ENCODE measurements at places on chromosomes 6 and 20. TPM values are rescaled to one million over a fixed set of nuclear protein-coding genes. Genes with fewer than 3 reads are reported as not detected.

Gene BRD2
- total RNA-seq: 155 TPM

Gene ANKRD66
- total RNA-seq: not detected

Gene DPPA5
- total RNA-seq: not detected

Gene ADGRF5
- total RNA-seq: 283 TPM

Gene HLA-DRB1
- total RNA-seq: 335 TPM

Gene OTOR
- not detected for total RNA-seq

DNA sequence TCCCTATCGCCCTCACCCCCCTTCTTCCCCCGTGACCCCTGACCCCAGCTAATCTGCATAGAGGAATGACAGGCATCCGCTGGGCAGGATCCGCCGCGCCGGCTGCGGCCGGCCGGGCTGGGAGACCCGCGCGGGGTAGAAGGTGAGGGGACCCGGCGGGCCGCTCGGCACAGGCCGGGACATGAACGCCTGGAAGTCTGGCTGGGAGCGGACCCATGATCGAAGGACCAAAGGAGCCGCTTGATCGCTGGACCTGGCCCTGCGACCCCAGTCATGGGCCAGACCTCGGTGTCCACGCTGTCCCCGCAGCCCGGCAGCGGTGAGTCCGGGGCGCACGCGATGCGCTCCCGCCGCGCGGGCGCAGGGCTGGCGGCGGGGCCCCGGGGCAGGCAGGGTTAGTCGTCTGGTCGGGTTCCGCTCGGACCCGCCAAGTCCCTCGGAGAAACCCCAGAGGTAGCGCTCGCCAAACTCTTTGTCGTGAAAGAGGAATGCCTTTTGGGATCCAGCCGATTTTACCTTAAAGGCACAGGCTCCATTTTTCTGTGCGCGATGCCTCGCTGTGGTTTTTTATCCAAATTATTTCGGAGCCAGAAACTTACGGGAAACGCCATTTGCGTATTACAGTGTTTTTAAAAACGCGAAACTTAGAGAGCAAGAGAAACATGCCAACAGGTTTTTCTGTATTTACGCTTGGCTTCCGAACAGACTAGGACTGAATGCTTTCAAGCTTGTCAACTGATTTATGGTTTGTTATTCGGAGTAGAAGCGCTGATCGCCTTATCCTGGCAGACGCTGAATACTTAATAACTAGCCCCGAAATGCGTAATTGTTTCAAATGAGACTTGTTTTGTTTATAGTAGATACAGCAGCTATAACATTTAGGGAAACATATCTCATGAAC is at the start of gene PHACTR2:
Gene PHACTR2, plus strand, starts transcription at position 75 of the 901 bp plus-strand sequence. Its CDS starts 199 bp downstream, at position 274.
- no peaks in the 10 kb centered on the region for H3K36me3 ChIP-seq
- no peaks in the 10 kb centered on the region for H3K27me3 ChIP-seq
- DNase-seq: peak; percentile 91
- H3K4me3 ChIP-seq: peak within 1 kb of the TSS; percentile 70
- peak within 1 kb of the TSS; percentile 93 for H3K27ac ChIP-seq

DNA sequence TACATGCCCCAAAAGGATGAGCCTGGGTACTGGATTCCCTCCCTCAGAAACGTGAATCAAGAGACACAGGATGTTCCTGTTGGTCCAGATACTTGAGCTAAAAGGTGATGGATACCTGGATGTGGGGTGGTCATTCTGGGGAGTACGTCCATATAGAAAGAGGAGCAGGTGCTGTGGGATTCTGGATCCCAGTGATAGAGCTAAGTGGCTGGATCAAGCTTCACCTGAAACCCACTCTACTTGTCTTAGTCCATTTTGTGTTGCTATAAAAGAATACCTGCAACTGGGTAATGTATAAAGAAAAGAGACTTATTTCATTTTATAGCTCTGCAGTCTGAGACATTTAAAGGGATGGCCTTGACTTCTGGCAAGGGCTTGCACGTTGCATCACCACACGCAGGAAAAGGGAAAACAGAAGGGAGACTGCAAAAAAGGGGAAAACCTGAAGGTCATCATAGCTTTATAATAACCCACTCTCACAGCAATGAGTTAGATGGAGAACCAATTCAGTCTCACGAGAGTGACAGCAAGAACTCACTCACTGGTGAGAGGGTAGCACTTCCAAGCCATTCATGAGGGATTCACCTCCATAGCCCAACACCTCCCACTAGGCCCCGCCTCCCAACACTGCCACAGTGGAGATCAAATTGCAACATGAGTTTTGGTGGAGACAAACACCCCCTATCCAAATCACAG is 31.2 kb downstream of the RIPOR3 start:
- DNase-seq: no peak
- no peak overlapping the region for H3K4me3 ChIP-seq
- no peak overlapping the region for H3K27ac ChIP-seq
- peaks cover 16% of the 10 kb centered on the region for H3K4me1 ChIP-seq
- no peaks in the 10 kb centered on the region for H3K27me3 ChIP-seq
- H3K36me3 ChIP-seq: no peaks in the 10 kb centered on the region

DNA sequence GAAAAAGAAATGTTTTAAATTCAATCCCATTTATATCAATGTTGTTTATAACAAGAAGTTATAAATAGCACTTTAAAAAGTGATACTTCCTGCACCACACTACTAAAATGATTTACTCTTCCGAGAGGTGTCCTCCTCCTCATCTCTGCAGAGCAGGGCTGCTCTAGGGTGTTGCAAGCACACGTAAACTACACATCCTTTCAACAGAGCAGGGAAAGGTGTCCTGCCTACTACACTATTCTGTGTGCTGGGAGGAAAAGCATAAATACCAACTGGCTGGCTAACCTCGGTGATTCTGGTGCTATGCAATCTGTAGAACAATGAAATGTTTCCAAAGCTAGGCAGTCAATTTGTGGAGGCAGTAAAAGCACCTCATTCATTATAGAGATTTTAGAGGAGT is 89.5 kb upstream of the MAP7 start:
- H3K27me3 ChIP-seq: no peaks in the 10 kb centered on the region
- no peak overlapping the region for H3K27ac ChIP-seq
- no peak for DNase-seq
- peaks cover 29% of the 10 kb centered on the region for H3K36me3 ChIP-seq

- no peak overlapping the region for H3K27ac ChIP-seq
- peaks cover 9% of the 10 kb centered on the region for H3K4me1 ChIP-seq
- H3K36me3 ChIP-seq: no peaks in the 10 kb centered on the region
- H3K27me3 ChIP-seq: no peaks in the 10 kb centered on the region
- DNase-seq: no peak
These were observed 167.8 kb downstream of the JARID2 start for GRCh38 chr6:15413466-15414234.

GRCh38 chr6:37990762-37991525 is 171.4 kb downstream of the ZFAND3 start:
- no peaks in the 10 kb centered on the region for H3K36me3 ChIP-seq
- no peak overlapping the region for H3K27ac ChIP-seq
- H3K27me3 ChIP-seq: no peaks in the 10 kb centered on the region

DNA sequence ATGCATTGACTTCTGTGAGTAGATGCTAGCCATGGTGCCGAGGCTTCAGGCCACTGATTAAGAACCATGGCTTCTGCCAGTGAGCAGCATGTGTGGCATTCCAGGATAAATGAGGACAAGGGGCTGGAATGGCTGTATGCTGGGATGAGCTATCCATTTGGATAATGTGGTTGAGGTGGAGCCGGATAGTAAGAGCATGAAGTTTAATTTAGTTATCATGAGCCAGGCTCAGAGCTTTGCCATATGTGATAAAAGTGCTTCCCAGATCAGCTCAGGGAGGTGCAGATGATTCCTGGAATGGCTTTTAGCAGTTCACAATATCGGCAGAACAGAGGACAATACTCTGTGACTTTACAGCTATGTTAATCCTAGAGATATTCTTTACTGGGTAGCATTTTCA is 34.6 kb upstream of the RNF8 start:
- no peaks in the 10 kb centered on the region for H3K27me3 ChIP-seq
- no peak overlapping the region for H3K27ac ChIP-seq
- peaks cover 74% of the 10 kb centered on the region for H3K36me3 ChIP-seq
- no peak for DNase-seq
- H3K4me3 ChIP-seq: no peak overlapping the region
- no peaks in the 10 kb centered on the region for H3K4me1 ChIP-seq

DNA sequence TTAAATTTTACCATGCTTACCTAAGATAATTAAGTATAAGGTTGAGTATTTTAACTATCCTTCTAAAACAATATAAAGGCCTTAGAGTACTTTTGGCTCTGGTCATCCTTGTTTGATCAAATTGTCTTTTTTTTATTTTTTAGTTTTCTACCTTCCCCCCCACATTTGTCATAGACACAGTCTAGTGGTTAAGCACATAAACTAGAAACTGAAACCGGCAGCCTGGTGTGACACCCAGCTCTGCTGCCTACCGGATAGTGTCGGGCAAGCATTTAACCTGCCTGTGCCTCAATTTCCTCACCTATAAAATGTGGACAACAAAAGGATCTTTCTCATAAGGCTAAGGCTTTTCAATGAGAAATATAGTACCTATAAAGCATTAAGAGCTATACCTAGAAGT is 21.6 kb upstream of the TULP4 start:
- H3K27ac ChIP-seq: no peak overlapping the region
- DNase-seq: no peak
- H3K27me3 ChIP-seq: no peaks in the 10 kb centered on the region
- H3K36me3 ChIP-seq: no peaks in the 10 kb centered on the region
- H3K4me3 ChIP-seq: no peak overlapping the region

DNA sequence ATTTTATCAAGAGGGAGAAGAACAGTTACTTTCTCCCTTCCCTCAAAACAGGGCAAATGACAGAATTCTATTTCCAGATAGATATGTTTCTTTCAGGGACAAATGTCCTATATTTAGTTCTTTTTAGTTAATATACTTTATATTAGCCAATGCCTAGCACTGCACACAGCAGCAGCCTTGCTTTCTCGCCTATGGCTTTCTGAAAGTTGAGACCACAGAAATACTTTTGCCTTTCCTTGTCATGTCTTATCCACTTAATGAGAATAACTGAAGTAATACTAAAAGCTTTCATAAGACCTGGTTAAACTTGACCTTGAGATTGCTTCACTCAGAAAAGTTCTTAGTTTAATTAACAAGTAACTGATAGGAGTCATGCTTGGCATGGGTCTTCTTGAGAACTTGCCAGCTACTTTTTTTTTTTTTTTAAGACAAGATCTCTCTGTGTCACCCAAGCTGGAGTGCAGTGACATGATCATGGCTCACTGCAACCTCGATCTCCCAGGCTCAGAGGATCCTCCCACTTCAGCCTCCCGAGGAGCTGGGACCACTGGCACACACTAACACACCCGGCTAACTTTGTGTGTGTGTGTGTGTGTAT is 159.3 kb downstream of the CDKAL1 start:
- no peaks in the 10 kb centered on the region for H3K27me3 ChIP-seq
- no peak for DNase-seq
- H3K4me3 ChIP-seq: no peak overlapping the region
- H3K36me3 ChIP-seq: no peaks in the 10 kb centered on the region
- no peak overlapping the region for H3K27ac ChIP-seq

GRCh38 chr20:3430376-3431069 is 23.1 kb upstream of the DNAAF9 start:
- H3K27me3 ChIP-seq: no peaks in the 10 kb centered on the region
- no peak overlapping the region for H3K27ac ChIP-seq
- no peaks in the 10 kb centered on the region for H3K4me1 ChIP-seq
- no peaks in the 10 kb centered on the region for H3K36me3 ChIP-seq

DNA sequence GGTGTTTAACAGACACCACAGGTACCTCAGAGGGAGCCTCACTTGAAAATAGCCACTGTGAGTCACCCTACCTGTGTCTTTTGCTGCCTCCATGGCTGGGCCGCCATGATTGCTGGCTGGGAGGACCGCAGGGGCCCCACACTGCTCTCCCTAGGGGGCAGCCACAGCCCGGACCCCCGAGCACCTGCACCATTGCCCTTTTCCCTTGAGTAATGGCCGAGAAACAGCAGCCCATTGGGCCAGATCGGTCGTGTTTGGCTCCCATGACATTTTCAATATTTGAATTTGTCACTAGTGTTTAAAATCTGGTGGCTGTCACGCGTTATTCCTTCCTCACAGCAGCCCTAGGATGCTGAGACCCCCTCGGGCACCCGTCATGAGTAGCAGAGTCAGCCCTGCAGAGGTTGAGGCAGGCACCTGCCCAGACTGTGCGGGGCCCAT is 6.7 kb downstream of the ZBP1 start:
- DNase-seq: no peak
- H3K27ac ChIP-seq: no peak overlapping the region
- no peak overlapping the region for H3K4me3 ChIP-seq
- H3K36me3 ChIP-seq: no peaks in the 10 kb centered on the region
- H3K27me3 ChIP-seq: no peaks in the 10 kb centered on the region
- peaks cover 4% of the 10 kb centered on the region for H3K4me1 ChIP-seq

DNA sequence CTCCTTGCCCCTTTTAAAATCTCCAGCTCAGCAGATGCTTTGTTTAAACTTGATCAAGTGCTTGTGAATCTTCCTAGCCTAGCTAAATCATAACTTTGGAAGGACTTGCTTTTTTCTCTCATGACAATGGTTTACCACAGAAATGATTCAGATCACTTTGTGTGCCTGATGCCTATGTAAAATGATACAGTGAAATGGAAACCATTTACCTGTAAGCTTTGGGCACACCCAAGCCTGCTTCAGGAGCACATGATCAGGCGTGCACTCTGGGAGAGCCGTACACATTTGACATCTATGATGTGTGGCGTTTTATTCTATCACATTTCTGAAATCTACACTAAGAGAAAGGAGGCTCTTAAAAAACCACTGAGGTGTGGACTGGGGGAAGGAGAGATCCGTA is 41.1 kb downstream of the PTPN1 start:
- H3K27me3 ChIP-seq: no peaks in the 10 kb centered on the region
- no peak overlapping the region for H3K27ac ChIP-seq
- peaks cover 45% of the 10 kb centered on the region for H3K4me1 ChIP-seq
- H3K4me3 ChIP-seq: no peak overlapping the region

DNA sequence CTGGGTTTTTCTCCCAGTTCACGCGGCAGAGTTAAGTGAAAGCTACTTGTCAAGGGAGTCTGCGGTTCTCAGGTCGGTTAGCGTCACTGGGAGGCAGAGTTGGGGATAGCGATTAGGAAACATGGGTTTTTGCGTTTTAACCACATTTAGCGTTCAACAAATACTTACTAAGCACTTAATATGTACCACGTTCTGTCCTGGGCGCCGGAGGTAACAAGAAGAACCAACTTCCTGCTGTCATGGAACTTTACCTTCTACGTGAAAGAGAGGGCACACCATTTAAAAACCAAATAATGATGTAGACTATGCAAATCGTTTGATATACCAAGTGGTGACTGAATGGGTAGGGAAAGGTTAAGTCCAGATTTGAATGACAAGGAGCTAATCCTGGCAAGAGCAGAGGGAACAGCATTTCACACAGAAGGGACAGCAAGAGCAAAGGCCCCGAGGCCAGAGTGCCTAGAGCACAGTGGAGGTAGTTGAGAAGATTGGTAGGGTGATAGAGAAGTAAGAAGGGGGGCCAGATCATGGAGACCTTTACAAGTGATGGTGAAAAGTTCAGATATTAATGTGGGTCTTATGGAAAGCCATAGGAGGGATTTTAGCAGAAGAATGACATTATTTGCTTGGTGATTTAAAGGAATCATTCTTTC is 744 bp downstream of the RIOK1 start:
- DNase-seq: no peak
- peaks cover 24% of the 10 kb centered on the region for H3K4me1 ChIP-seq
- peak overlapping the region; percentile 90 for H3K27ac ChIP-seq
- H3K36me3 ChIP-seq: peaks cover 20% of the 10 kb centered on the region
- peak overlapping the region; percentile 75 for H3K4me3 ChIP-seq
- no peaks in the 10 kb centered on the region for H3K27me3 ChIP-seq

Measured in upper lobe of right lung (tissue), 1 donor.